ENCODE measurements at places on chromosomes 5 and 9.

GRCh38 chr5:135065306-135066265 is 31.6 kb upstream of the PITX1 start:
- no peaks in the 10 kb centered on the region for H3K36me3 ChIP-seq
- DNase-seq, result peak; percentile 25

DNA sequence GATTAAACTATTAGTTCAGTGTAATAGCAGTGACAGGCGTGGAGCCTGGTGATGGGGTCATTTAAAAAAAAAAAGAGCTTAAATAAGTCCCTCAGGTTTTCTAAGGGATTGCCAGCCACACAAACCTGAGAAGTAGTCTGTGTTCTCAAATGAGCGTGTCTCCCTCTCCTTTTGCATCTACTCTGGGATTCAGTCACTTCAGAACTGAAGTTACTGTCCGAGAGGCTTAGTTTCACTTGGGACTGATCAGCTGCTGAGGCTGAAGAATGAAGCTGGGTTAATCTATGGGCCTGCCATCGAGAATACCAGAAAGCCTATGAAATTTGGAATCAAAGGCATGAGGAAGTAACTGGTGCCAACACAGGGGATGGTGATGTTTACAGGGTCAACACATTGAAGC is 310.1 kb downstream of the ADAMTS6 start:
- DNase-seq, result no peak
- H3K27me3 ChIP-seq, result no peaks in the 10 kb centered on the region
- no peaks in the 10 kb centered on the region for H3K36me3 ChIP-seq
- H3K27ac ChIP-seq, result no peak overlapping the region

- no peak overlapping the region for H3K27ac ChIP-seq
- H3K36me3 ChIP-seq, result no peaks in the 10 kb centered on the region
- no peaks in the 10 kb centered on the region for H3K4me1 ChIP-seq
- no peaks in the 10 kb centered on the region for H3K27me3 ChIP-seq
- DNase-seq, result no peak
Observed at GRCh38 chr9:109967651-109968642, 187.9 kb downstream of the PALM2AKAP2 start.

DNA sequence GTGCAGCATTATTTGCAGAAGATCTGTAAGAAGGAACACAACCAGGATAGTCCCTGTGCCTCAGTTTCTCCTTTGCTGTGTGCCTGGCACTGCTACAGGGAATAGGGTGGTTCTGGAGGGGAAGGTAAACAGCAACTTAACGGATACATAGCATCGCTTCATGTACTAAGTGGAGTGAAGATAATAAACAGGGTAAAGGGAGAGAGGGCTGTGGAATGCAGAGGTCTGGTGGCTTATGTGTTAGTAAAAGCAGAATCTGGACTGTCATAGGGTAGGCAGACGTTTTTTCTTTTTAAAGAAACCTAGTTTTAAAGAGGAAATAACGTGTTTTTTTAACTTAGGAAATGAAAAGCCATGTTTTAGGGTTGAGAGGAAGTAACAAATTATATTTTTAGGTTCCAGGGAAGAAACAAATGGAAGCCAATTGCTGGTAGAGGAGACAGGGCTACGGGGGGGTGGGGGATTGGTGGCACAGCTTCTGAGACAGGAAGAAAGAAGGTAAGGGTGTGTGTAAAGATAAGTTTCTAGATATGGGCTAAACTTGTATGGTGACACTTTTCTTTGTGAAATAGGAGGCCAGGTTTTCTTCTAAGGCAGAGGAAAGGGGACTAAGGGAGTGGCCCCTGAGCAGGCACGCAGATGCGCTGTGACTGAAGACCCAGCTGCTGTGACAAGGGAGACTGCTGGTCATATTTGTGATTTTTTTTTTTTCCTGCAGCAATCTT is 1.3 kb downstream of the GNG10 start:
- H3K27ac ChIP-seq, result peak overlapping the region; percentile 71
- no peaks in the 10 kb centered on the region for H3K27me3 ChIP-seq
- peak overlapping the region; percentile 72 for H3K4me3 ChIP-seq
- no peaks in the 10 kb centered on the region for H3K36me3 ChIP-seq

All from pancreas (tissue), 10 donors.